H7 (cell line): ENCODE measurements at places on chromosomes 12 and 14. TPM values are rescaled to one million over a fixed set of nuclear protein-coding genes. Genes with fewer than 3 reads are reported as not detected.

Gene PMCH
- total RNA-seq: not detected in 2 replicates

DNA sequence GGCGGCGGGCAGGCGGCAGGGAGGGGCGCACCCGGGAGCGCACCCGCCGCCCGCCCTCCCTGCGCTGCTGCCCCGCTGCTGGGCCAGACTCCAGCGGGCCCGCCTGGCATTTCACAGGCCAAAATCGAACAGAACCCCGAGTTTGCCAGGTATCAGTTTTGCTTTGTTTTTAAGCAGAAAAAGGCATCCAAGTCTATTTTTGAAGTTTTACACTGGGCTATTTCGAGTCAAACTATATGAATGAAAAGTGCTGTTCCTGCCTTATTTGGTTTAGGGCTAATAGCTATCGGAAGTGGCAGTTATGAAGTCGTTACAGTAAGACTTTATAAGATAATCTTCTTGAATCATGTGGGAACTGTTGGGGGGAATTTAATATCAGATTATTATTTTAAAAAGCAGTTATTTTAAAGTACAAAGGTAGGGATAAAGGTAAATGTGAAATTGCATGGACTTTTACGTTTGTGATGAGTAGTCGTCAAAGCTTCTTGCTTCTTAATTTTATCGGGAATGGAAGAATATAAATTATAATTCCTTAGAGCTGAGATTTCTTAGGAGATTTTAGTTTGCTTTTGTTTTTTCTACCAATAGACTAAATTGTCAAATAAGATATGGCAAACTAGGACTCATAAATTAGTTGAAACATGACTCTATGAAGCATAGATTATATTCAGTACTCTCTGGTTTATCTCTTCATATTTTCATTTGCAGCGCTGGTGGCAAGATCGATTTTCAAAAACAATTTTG is 1.1 kb downstream of the MSRB3 start:
- DNase-seq: no peak

DNA sequence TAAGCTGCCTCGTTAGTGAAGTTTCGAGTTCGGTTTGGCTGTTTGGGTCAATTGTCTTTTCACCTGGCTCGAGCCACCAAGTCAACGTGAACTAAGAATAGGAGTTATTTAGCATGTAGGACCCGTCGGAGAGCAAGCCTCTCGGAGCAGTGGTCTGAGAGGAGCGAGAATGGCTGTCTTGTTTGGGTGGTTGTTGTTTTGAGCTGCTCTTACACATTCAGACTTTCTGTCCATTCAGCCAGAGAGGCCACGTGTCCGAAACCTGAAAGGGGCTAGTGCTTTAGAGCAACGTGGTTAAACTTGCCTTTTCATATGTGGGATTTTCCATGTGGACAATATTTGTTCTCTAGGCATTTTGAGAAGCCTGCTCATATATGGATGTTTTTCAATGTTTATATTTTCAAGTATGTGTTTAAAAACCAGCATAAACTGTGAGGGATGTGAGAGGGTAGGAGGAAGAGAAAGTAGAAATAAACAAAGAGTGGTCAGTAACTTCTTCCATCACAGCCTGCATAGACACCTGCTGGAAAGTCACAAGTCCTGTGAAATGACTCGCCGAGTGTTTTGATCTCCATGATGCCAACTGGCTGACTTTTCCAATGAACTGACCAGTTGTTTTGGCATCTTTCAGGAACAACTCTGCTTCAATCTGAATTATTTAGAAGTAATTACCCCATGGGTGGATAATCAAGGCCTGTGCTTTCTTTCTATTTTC is 221.0 kb downstream of the ASCL1 start:
- no peak for DNase-seq

GRCh38 chr12:8156416-8156815 is 399 bp upstream of the ZNF705A start:
- no peak for DNase-seq
